ENCODE measurements at places on chromosomes 1 and 21.

DNA sequence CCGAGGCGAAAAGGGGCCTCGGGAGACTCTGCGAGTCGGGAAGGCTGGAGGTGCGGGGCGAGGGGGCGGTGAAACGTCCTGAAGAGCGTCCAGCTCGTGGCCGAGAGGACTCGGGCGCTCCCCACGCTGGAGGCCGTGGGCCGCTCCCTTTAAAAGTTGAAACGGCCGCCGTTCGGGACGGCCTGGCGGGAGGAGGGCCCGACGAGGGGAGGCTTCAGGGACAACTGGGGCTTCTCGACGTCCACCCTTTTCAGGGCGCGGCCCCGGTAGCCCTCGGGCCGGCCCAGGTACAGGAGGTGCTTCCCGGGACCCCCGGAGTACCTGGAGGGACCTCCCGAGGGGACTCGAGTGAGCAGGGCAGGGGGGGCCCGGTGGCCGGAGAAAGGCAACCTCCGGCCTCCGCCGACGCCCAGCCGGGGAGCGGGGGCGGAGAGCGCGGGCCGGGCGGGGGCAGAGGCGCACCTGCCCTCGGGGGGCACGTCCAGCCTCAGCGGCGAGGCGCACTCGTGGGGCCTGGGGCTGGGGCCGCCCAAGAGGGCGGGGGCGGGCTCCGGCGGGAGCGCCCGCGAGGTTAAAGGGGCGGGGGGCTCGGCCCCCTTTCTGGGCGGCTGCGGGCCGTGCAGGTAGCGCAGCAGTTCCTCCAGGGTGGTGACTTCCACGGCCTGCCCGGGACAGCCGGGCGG lies 14.0 kb downstream of the SEMA6C start:
- no peak for DNase-seq

DNA sequence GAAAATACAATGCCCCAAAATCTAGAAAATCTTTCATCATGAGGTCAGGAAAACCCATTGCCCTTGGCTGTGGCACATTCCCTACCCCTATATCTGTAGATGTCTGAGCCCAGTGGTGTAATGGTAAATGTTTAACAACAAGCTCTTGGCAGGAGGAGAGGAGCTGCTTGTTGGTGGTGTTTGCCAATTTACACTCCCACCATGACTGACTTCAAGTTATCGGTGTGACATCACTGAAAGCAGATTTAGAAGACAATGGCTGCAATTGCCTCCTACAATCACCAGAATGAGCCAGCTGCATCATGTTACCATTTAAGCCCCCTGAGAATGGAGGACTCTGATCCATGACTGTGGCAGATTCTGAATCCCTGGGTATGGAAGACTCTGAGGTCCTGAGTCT lies 70.9 kb downstream of the SDC3 start:
- no peak for DNase-seq

DNA sequence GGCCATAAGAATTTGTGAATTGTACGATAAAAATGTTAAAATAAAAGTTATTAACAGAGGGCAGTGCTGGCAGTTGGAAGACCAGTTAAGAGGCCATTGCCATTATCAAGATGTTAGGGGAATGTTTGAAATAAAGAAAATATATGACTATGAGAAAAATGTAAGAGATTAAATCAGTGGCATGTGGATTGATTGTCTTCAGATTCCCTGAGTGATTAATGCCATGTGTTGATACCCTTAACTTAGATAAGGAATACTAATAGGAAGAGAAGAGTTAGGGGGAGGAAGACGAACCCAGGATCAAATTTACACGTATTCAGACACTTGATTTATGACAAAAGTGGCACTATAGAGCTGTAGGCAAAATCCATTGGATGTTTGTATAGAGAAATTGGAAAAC lies 155.8 kb downstream of the PIK3R3 start:
- no peak for DNase-seq

DNA sequence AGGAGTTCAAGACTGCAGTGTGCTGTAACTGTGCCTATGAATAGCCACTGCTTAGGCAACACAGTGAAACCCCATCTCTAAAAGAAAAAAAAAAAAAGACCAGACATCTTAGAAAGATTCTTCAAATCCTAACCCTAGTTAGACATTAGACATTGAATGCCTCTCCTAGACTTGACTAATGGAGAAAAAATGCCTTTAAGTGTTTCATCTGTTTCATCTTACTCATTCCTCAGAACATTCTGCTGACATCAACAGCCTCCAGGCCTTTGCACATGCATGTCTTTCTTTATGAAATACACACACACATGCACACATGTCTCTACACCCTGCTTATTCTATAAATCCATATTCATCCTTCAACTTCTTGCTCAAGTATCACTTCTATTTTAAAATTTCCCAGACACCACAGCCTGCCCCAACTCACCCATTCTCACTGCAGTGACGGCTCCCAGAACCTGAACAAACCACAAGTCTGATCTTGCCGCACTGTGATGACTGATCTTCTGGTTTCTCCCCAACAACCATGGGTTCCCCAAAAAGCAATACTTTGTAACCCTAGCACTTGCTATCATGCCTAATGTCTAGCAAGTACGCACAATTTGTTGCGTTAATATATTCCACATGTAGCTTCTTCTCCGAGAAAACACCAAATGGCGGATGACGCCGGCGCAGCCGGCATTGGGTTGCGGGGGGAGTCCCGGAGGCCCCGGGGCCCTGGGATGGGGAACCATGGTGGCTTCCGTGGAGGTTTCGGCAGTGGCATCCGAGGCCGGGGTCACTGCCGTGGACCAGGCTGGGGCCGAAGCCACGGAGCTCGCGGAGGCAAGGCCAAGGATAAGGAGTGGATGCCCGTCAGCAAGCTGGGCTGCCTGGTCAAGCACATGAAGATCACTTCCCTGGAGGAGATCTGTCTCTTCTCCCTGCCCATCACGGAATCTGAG lies 37.4 kb downstream of the LRRC52 start:
- DNase-seq = no peak

- no peak for DNase-seq
Observed at GRCh38 chr1:56326056-56326455, 253.3 kb downstream of the PLPP3 start.

DNA sequence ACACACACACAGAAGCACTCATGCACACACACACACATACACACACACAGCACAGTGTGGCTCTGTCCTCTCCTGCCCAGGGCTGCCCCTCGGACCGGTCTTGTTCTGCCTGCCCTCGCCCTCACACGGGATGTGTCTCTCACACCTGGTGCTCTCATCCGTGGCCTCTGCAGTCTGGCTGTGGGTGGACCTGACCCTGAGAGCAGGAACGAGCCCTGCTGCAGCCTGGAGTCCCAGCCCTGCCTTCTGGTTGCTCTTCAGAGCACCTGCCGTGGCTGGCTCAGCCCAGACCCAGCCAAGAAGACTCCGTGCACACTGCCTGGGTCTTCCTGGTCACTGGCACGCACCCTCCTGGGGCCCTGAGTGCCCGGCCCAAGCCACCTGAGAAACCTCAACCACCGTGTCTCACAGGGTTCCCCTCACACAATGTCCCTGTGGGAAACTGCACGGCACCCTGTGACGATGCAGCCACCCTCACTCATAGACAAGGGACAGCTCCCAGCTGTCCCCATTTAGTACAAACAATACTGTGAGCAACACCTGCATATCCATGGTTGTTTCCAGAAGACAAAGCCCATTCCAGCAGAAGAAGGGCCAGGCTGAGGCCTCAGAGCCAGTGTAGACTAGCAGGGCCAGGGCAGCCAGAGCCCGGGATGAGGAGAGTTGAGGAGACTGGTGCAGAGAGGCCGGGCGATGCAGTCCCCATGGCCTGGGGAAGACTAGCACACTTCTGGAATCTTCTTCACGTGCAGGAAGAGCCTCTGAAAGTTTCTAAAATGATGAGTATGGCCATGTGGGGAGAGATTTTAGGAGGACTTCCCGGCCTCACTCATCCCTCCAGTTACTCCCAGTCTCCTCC lies 234.0 kb downstream of the NPHP4 start:
- no peak for DNase-seq

DNA sequence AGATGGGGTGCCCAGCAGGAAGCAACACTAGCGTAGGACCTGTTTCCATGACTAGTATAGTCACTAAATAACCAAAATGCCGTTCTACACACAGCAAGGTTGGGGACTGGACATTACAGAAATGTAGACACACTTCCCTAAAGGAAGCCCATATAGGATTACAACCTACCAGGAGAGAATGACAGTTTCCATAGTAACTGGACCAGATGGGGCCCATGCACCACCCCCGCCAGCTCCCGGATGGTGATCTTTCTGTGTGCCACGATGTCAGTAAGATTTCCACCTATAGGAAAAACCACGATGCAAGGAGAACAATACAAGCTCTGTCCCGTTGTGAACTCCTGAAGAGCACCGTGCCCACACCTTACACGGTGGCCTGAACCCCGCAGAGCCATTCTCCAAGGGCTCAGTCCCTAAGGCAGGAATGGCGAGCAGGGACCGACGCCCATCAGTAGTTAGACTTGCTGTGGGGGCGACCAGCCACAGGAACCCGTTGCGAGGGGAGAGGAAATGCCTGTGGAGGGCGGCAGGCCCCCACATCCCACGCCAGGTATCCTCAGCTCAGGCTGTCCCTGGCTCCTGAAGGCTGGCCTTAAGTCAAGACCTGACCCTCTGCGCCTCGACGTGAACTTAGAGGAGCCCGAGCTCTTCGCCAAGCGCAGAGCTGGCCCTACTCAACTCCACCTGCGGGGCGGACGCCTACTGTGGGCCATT lies 13.6 kb upstream of the CEP85 start:
- no peak for DNase-seq

DNA sequence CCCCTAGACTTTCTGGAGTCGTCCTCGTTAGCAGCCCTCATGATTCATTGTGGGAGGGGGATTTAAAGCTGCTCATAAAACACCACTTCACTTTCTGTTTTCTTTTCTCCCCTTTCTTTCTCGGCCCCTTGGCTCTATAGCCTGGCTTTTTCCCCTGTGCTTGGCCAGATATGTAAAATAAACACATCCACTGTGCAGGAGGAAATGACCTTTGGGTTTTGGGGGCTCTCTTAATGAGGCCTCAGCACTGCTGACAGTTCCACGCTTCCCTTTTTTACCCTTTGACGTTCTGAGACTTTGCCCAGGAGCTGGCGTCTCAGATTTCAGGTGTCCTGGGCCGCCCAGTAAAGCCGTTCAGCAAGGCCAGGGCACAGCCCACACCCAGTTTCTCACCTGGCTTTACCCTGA lies 65.7 kb downstream of the RUNX3 start:
- no peak for DNase-seq

- DNase-seq = no peak
Observed at GRCh38 chr1:110113551-110113950, 1.3 kb downstream of the UBL4B start.

DNA sequence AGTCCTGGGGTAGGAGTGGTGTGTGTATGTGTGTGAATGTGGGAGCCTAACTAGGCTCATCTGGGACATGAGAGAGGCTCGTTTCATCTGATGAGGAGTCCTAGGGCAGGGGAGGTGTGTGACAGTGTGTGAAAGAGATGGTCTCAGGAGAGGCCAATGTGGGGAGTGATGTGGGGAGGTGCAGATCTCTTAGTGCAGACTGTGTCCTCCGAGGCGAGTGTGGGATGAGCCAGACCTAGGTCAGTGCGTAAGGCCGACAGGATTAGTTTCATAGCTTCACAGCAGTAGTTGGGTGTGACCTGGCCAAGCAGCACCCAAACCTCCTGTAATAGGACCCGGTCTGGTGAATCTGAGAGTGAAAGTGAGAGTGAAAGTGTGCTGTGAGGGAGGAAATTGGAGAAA lies 94.7 kb downstream of the LIPI start:
- peak; percentile 53 for DNase-seq

- no peak for DNase-seq
Observed at GRCh38 chr1:25021591-25022215, 91.6 kb upstream of the RUNX3 start.

All from activated CD4-positive, alpha-beta T cell treated with anti-CD3 and anti-CD28 coated beads, Interleukin-2, amount 10 ng/mL, durations not matched to agents 24 days and 14 days (primary cell).